ENCODE measurements at places on chromosomes 16 and 17. TPM values are rescaled to one million over a fixed set of nuclear protein-coding genes. Genes with fewer than 3 reads are reported as not detected.

KIF19 gene
- 0.32 TPM for total RNA-seq

ZDHHC1 gene
- 3.8 TPM for total RNA-seq

ADAM11 gene
- total RNA-seq: 1.9 TPM

DHX58 gene
- total RNA-seq: 7.6 TPM

VMO1 gene
- 0.95 TPM for total RNA-seq

TSC2 gene
- total RNA-seq: 50.2 TPM

IKZF3 gene
- total RNA-seq: 1.2 TPM

DHX40 gene
- total RNA-seq: 87.1 TPM

KCNH6 gene
- total RNA-seq: not detected

DOC2A gene
- total RNA-seq: 0.32 TPM

ST3GAL2 gene
- 30.5 TPM for total RNA-seq

FN3K gene
- total RNA-seq: 3.4 TPM

SOCS1 gene
- 6.9 TPM for total RNA-seq

NAGLU gene
- total RNA-seq: 18.0 TPM
